ENCODE measurements at places on chromosomes 13 and 19.
A peak's percentile ranks its signal among the peaks of the same experiment; 100 is the strongest.

DNA sequence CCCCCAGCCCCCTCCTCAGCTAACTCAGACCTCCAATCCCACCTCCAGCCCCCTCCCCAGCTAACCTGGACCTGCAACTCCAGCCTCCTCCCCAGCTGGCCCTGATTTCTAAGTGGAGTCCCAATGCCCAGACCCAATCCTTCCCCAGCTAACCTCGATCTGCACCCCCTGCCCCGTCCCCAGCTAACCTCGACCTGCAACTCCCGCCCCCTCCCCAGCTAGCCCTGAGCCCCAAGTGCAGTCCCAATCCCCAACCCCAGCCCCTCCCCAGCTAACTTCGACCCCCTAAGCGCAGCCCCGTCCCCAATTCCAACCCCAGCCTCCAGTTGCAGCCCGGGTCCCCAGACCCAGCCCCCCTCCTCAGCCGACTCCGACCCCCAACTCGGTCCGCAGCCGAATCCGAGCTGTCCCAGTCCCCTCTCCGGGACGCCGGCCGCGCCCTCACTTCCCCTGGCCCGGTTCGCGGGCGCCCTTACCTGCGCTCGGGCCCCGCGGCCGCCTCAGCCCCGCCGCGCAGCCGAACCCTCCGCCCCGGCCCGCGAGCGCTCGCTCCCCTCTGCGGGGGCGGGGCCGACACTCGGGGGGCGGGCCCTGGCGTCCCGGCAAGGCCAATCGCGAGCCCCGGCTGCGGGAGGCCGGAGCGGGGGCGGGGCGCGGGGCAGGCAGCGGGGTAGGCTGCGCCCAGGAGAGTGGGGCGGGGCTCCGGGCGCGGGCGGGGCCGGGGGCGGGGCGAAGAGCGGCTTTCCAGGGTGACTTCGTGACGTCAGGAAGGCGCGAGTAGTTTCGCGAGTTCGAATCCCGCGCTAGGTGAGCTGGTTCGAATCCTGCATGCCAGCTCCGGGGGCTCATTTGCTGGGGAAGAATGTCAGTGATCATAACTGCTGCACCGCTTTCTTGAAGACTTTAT is at the start of gene GNG7:
Gene GNG7 (minus strand): TSS at position 525 of the 907 bp plus-strand sequence. CDS start 182,006 bp downstream, outside the sequence.
- peaks cover 61% of the 10 kb centered on the region for H3K27me3 ChIP-seq
- H3K27ac ChIP-seq: no peak within 1 kb of the TSS
- H3K4me3 ChIP-seq: no peak within 1 kb of the TSS

DNA sequence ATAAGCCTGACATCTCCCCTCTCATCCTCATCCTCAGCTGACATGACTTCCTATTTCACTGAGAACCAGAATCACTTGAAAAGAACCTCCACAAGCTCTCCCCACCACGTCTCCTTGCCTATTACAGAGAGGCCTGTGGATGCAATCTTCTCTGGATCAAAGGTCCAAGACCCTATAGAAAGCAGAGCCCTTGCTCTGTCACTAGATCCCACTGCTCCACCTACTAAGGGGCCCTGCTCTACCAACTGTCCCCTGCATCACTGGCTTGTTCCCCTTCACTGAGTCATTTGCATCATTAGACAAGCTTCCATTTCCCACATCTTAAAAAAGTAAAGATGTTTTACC is 40.8 kb downstream of the RCBTB2 start:
- no peak for DNase-seq
- H3K4me1 ChIP-seq: no peaks in the 10 kb centered on the region
- peak overlapping the region; percentile 67 for H3K4me3 ChIP-seq
- peaks cover 6% of the 10 kb centered on the region for H3K36me3 ChIP-seq

DNA sequence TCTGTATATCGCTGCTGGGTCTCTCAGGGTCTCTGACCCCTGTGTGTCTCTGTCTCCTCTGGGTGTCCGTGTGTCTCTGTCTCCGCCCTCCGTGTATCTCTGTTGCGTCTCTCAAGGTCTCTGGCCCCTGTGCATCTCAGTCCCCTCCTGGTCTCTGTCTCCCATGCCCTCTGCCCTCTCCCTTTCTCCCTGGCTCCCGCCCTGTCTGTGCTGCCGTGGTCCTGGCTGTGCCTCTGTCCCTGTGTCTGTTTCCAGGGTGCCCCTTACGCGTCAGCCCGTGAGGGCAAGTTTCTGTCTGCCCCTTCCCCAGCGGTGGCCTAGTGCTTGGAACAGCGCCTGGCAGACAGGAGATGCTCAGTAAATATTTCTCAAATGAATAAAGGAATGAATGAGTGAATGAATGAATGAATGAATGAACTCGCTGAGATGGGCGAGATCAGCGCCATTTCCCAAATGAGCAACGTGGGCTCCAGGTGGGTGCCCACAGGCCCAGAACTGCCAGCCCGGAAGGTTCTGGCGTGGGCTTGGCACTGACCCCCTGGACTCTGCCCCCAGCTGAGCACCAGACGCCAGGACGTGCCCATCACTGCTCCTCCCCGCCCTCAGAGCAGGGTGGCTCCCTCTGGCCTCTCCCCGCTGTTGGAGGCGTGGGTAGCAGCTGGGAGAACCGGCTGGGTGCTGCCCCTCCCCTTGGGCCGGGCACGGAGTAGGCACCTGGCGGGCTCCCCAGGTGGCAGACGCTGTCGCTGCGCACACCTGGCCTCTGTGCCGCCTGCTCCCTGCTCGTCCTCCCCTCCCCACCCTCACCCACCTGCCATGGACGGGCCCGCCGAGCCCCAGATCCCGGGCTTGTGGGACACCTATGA is at the start of gene SULT2B1:
Gene SULT2B1 (plus strand): TSS at position 736 of the 866 bp plus-strand sequence. CDS start 81 bp downstream, at position 817.
- H3K36me3 ChIP-seq: no peaks in the 10 kb centered on the region
- DNase-seq: no peak
- H3K4me3 ChIP-seq: no peak within 1 kb of the TSS

DNA sequence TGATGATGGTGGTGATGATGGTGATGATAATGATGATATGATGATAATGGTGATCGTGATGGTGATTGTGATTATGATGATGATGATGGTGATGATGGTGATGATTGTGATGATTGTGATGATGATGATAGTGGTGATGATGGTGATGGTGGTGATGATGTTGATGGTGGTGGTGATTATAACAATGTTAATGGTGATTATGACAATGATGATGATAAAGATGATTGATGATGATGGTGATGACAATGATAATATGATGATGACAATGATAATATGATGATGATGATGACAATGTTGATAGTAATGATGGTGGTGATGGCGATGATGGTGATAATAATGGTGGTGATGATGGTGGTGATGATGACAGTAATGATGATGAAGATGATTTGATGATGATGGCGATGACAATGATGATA is 34.1 kb upstream of the ZNF536 start:
- H3K27me3 ChIP-seq: no peaks in the 10 kb centered on the region
- no peak for DNase-seq
- H3K36me3 ChIP-seq: no peaks in the 10 kb centered on the region
- no peak overlapping the region for H3K27ac ChIP-seq

- H3K27me3 ChIP-seq: no peaks in the 10 kb centered on the region
- no peak overlapping the region for H3K4me3 ChIP-seq
- no peak overlapping the region for H3K27ac ChIP-seq
- DNase-seq: no peak
- peaks cover 1% of the 10 kb centered on the region for H3K4me1 ChIP-seq
- no peaks in the 10 kb centered on the region for H3K36me3 ChIP-seq
Measured at GRCh38 chr13:33919120-33919519, 101.2 kb downstream of the RFC3 start.

DNA sequence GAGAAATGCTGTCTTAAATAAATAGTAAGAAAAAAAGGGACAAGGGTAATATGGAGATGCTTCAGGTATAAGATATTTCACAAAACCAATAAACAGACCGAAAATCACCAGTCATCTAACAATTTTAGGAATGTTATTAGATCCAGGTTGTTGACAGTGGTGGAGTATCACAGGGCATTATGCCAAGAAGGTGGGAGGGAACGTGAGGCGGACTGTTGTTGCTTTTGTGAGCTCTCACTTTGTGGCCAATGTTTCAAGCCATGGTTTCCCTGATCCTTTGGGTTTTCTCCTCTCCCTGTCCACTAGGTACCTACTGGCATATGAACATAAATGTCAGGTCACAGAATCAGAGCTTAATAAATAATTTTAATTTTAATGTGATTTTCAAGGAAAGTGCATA is 790.3 kb upstream of the SLITRK1 start:
- no peak overlapping the region for H3K27ac ChIP-seq
- no peaks in the 10 kb centered on the region for H3K27me3 ChIP-seq
- H3K36me3 ChIP-seq: no peaks in the 10 kb centered on the region
- DNase-seq: no peak
- H3K4me3 ChIP-seq: no peak overlapping the region
- no peaks in the 10 kb centered on the region for H3K4me1 ChIP-seq

GRCh38 chr19:19217099-19217498 is 5.3 kb downstream of the NCAN start:
- H3K4me1 ChIP-seq: no peaks in the 10 kb centered on the region
- H3K27ac ChIP-seq: no peak overlapping the region
- H3K27me3 ChIP-seq: peaks cover 48% of the 10 kb centered on the region
- DNase-seq: peak; percentile 71
- H3K4me3 ChIP-seq: no peak overlapping the region
- H3K36me3 ChIP-seq: no peaks in the 10 kb centered on the region

GRCh38 chr19:55690769-55691545 is 15.9 kb downstream of the EPN1 start:
- peaks cover 22% of the 10 kb centered on the region for H3K4me1 ChIP-seq
- H3K4me3 ChIP-seq: no peak overlapping the region
- no peaks in the 10 kb centered on the region for H3K27me3 ChIP-seq
- DNase-seq: no peak
- H3K36me3 ChIP-seq: peaks cover 100% of the 10 kb centered on the region
- H3K27ac ChIP-seq: no peak overlapping the region
